ENCODE measurements at places on chromosomes 11 and 22.

DNA sequence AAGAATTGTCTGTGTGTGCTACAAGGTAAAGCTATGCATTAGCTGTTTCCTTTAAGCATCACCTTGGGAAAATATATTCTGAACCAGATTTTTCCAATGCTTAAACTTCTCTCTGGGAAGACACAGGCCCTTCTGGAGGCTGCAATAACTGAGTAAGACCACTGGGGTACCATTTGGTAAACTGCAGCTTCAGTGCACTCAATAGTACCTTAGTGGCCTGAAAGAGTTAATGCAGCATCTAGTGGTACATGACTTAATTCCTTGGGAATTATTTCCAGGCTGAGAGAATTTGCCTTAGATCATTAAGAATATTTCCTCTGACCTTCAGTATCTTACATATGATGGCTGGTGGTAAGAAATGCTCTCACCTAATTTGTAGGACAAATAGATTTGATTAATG, 727.4 kb downstream of the DLG2 start:
- no peak for DNase-seq

DNA sequence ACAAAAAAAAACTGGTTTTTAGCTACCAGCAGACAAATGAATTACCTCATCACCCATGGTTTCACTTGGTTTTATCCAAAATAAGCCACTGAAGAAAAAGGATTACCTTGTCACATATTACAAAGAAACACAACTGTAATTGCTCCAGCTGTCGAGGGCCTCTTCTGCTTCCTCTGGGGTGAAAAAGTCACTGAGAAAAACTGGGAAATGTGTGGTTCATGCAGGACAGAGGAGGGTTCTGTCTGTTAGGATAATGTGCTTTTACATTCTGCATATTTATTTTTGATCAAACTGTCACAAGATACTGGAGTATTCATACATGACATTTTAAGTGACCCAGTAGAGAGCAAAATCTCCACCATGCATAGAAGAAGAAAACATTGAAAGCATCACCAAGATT, 211.7 kb downstream of the NAV2 start:
- no peak for DNase-seq

GRCh38 chr22:27041745-27042310, 384.4 kb downstream of the MIAT start:
- DNase-seq, result no peak

DNA sequence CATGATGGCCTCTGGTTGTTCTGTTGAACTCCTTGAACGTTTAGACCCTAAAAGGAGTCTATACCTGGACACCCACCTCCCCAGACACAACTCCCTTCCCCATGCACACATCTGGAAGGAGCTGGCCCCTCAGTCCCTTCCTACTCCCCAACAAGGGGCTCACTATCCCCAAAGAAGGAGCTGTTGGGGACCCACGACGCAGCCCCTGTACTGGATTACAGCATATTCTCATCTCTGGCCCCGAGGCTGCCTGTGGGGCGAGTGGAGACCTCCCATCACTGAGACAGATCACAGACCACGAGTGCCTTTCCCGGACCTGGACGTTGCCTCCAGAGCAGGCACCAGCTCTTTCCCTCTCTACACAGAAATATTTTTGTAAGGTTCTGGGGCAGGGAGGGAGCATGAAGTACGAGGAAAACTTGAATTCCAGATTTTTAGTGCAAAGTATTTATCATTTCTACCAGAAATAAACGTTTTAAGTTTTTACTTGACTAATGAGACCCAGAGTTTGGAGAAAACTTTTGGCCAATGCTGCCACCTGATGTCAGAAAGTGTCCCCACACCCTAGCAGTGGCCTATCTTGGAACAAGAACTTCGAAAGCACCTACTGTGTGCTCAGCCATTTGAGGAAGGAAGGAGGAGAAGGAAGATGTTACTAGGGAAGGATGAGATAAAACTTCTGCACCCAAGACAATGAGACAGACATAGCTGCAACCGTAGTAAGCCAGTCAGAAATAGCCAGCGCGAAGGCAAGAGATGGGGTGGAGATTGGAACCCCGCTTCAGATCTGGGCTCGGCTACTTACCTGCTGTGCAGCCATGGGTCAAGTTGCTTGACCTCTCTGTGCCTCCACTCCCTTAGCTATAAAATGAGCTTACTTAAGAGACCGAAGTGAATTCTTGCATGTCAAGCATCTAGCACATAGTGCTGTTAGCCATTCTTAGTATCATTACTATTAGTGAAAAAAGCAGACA, 10.2 kb upstream of the POU2F3 start:
- DNase-seq, result no peak

DNA sequence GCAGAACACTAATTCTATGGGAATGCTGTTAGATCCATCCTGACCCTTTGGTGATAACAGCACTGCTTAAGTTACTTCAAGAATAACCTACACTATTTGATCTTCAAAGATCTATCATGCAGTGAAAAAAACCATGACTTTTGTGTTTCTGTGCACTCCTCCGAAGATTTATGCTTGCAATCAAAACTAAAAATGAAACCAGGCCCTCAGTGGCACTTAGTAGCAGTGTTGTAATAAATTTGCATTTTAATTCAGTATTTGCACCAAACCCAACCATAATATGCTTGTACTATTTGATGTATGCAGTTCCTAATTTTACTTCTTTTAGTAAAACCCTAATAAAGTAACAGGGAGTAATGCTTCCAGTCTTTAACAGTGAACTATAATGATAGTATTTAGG, 130.7 kb downstream of the SOX6 start:
- DNase-seq, result no peak

- no peak for DNase-seq
Observed at GRCh38 chr11:128180441-128181087, 406.8 kb downstream of the ETS1 start.

GRCh38 chr11:28274216-28274615, 166.0 kb downstream of the METTL15 start:
- no peak for DNase-seq

- no peak for DNase-seq
Observed at GRCh38 chr22:28873183-28873963, 10.0 kb upstream of the ZNRF3 start.

DNA sequence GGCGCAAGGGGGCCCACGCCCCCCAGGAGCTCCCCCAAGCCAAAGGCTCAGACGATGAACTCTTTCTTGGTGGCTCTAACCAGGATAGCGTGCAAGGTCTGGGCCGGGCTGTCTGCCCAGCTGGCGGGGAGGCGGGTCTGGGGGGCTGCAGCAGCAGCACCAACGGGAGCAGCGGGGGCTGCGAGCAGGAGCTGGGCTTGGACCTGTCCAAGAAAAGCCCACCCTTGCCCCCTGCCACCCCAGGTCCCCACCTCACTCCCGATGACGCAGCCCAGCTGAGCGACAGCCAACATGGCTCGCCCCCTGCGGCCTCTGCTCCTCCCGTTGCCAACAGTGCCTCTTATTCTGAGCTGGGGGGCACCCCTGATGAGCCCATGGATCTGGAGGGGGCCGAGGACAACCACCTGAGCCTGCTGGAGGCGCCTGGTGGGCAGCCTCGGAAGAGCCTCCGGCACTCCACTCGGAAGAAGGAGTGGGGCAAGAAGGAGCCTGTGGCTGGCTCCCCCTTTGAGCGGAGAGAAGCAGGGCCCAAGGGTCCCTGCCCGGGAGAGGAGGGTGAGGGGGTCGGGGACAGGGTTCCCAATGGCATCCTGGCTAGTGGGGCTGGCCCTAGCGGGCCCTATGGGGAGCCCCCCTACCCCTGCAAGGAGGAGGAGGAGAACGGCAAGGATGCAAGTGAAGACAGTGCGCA, 21.6 kb upstream of the TMEM191C start:
- no peak for DNase-seq

- DNase-seq, result no peak
Observed at GRCh38 chr11:1283906-1284305, 25.5 kb downstream of the TOLLIP start.

DNA sequence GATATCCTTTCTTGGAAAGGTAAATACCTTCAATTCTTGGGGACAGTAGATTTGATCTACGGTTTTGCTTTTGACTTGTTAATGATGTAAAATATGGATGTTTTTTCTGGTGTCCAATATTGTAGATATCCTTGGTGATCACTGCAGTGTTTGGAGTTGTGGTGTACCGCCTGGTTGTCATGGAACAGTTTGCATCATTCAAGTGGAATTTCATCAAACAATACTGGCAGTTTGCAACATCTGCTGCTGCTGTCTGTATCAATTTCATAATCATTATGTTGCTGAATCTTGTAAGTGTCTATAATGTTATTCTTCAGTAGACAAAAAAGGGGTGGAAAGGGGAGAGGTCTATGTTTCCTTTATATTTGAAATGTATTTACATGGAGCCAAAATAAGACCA, 27.4 kb upstream of the MUC15 start:
- DNase-seq, result no peak

Data from stimulated activated CD4-positive, alpha-beta T cell treated with anti-CD3 and anti-CD28 coated beads, Interleukin-12 subunit alpha, Interleukin-12 subunit beta, amount 100 ng/mL, for 24 hours (primary cell).